ENCODE measurements at places on chromosomes 4 and X.

- no peak for DNase-seq
Measured at GRCh38 chr4:122625156-122625555, 4.3 kb upstream of the IL21 start.

DNA sequence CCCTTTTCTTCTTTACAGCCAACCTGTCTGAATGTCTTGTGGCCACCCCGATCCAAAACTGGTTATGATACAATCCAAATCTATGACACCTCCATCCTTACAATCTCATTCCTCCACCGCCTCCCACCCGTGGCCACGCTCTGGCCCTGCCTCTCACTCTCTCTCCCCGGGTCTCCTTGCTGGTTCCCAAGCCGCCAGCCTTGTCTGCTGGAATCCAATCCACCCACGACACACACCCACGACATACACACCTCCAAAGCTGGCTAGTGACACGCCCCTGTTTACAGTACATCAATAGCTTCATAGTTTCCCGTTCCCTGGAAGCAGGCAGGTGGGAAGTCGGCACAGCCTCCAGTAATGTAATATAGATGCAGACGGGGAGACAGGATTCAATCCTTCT, 99.0 kb downstream of the WFS1 start:
- no peak for DNase-seq

DNA sequence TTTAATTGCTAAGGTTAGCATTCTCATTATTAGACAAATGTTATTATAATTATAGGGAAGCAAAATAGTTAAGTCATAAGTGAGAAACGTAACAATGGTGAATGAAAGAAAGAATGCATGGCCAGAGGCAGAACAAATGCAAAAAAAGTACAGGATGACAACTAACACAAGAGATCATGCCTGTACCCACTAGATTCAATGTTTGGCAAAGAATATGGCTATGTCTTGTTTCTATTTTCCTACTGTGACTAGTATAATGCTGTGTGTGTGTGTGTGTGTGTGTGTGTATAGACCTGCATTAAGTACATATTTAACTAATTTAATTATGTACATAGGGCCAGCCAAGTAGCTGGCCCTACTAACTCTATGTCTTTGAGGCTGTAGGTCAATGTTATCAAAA, 12.9 kb upstream of the BMP2K start:
- no peak for DNase-seq

DNA sequence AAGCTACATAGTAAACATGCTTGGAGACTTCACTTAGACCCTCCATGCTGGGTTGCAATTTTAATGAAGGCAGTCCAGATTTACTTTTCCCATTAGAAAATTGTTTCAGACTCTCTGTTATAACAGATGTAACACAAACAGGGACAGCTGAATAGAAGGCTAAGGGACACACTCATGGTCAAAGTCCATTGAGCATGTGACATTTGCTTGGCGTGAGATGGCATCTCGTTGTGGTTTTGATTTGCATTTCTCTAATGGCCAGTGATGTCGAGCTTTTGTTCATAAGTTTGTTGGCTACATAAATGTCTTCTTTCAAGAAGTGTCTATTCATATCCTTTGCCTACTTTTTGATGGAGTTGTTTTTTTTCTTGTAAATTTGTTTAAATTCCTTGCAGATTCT, 358.2 kb upstream of the CLNK start:
- no peak for DNase-seq

DNA sequence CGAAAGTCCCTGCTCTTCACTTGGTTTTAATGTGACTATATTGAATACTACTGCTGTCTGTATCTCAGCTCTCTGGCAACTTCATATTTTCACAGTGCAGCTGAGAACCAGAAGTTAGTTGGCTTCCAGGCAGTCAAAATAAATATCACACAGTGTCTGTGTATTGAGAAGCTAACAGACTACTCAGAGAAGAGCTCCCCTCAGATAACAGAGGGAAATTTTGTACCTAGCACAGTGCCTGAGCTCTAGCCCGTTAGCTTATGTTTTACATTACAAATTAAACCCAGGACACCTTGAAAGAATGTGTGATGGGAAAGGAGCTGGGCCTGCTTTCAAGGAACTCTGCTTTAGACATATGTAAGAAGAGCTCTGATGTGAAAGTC, 22.7 kb downstream of the JADE1 start:
- no peak for DNase-seq

DNA sequence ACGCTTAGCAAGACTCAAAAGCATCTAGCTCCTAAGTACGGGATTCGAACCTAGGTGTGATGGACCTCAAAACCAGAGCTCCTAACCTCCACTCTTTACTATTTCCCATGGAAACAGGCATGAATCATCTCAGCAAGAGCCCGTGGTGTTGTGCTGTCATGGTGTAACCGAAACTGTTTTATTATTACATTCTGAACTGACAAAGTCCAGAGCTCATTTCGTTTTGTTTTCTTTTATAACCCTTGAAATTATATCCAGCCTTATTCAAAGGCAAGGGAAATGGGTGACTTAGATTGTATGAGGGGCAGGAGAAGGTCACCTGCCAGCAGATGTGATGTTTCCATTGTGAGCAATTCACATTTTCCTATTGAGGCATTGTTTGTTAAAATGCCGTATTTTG, 301.1 kb downstream of the FRMPD4 start:
- no peak for DNase-seq

DNA sequence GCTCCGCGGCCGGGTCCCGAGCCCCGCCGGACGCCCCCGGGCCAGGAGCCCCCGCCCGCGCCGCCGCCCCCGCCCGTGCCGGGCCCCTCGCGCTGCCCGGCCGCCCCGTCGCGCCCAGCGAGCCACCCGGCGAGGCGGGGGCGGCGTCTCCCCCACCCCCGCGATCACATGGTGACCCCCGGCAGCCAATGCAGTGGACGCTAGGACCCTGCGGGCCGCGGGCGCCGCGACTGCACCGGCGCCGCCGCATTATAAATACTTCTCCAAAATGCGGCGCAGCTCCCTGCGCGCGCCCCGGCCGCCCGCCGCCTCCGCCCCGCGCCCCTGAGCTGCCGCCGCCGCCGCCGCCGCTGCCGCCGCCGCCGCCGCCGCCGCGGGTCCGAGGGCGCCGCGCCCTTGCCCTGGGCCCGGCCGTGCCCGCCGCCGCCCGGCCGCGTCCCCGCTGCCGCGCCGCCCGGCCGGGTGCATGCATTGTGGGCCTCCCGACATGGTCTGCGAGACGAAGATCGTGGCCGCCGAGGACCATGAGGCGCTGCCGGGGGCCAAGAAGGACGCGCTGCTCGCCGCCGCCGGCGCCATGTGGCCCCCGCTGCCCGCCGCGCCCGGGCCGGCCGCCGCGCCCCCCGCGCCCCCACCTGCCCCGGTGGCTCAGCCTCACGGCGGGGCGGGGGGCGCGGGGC, at the start of gene NAT8L:
TSS of gene NAT8L (plus strand) at position 282 of the 680 bp plus-strand sequence. CDS start at position 467, 185 bp downstream.
- no peak for DNase-seq

DNA sequence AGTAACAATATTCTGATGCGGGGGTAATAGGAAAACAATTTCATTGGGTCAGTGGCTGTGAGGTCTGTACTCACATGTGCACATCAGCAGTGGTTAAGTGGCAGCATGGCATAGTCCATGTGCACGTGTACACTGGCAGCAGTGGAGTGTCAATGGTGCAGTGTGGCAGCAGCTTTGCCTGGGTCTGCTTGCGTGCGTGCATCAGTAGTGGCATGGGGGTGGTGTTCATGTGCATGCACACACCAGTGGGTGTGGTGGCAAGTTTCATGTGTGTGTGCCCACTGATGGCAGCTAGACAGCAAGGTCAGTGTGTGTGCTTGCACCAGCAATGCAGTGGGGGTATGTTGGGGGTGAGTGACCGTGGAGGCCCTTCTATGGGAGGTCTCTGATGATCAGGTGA, 581.6 kb upstream of the KLHL4 start:
- no peak for DNase-seq

DNA sequence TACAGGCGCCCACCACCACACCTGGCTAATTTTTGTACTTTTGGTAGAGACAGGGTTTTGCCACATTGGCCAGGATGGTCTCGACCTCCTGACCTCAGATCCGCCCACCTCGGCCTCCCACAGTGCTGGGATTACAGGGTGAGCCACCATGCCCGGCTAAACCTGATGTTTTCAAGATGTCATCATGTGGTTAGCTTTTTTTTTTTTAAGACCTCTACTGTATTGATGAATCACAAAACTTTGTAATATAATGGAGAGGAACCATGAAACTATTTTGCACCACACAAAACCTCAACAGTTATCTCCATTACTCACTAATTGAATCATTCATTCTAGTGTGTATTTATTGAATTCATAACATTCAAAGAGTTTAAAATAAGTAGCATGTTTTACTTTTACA, 94.7 kb upstream of the NEIL3 start:
- no peak for DNase-seq

GRCh38 chr4:75169427-75169826, 236.5 kb downstream of the PARM1 start:
- DNase-seq, result no peak

GRCh38 chrX:136387951-136388502, 87.3 kb downstream of the ADGRG4 start:
- no peak for DNase-seq
